ENCODE measurements at places on chromosomes 16 and 17.

- no peak for DNase-seq
These were observed 285.8 kb downstream of the NPIPA8 start for GRCh38 chr16:18050777-18051176.

DNA sequence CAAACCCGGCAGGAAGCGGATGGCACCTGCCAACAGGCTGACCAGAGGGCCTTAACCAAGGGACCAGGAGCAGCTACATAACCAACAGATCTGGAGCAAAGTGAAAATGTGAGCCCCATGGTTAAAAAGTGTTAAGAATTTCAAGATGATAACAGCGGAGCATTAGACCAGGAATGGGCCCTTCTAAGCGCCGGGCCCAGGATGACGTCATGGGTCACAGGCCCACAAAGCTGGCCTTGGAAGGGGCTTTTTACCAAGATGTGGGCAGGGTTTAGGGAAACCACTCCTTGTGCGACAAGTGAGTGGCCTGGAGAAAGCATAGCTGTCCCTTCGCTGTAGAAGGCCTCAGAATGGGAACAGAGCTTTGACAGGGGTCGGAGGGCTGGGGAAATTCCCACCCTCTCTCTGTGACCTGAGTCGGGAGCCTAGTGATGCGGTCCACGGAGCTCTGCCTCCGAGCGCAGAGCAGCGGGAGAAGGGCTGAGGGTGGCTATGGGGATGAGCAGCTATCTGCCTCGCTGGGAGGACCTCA is 84.4 kb upstream of the RPL38 start:
- DNase-seq, result no peak

GRCh38 chr17:82267575-82268379 is 5.7 kb downstream of the CSNK1D start:
- DNase-seq, result no peak

DNA sequence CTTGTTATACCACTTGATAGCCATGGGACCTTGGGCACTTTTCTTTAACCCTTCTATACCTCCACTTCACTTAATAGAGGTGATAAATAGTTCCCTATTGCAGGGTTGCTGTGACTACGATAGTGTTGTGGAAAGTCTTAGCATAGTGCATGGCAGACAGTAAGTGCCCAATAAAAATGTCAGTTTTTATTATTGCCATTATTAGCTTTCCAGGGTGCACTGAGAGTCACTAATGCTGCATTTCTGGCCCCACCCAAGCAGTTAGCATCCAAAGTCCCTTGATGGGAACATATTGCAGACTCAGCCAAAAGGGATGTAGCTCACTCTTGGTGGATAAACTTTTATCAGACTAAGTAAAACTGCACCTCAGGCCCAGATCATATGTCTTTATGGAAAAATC is 41.5 kb upstream of the TEKT3 start:
- DNase-seq, result no peak

DNA sequence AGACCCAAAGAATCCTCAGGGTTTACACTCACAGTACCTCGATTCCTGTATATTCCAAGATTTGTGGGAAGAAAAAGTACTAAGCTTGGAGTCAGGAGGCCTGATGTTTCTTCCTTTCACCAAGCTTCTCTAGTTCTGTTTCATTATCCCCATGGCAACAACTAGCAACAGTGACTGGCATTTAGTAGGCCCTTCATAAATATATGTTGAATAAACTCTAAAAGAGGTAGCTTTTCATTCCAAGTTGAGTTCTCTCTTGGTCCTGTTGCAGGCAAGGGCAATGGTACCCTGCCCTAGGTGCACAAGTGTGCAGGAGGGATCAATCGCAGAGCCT is 527 bp upstream of the UBE2Z start:
- no peak for DNase-seq

GRCh38 chr17:72305472-72305871 is 184.7 kb downstream of the SOX9 start:
- DNase-seq, result no peak

- no peak for DNase-seq
These were observed 540.3 kb downstream of the WWOX start for GRCh38 chr16:78639775-78640174.

DNA sequence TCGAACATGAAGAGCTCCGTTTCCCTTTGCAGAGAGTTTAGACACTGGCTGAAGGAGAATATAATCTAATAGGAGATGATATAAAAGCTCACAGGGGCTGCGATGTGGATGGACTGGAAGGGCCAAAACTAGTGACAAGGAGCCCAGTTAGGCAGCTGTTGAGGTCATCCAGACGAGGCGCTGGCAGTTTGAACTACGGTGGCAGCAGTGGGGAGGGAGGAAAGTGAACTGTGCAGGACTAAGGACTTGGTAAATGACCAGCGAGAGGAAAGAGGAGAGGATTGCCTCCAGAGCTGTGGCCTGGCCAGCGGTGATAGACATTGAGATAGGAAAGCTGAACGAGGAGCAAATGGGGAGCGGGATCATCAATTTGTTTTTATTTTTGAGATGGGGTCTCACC is 14.6 kb upstream of the YWHAE start:
- no peak for DNase-seq

- DNase-seq, result peak; percentile 52
These were observed 13.9 kb upstream of the ADGRG1 start for GRCh38 chr16:57614536-57614935.

DNA sequence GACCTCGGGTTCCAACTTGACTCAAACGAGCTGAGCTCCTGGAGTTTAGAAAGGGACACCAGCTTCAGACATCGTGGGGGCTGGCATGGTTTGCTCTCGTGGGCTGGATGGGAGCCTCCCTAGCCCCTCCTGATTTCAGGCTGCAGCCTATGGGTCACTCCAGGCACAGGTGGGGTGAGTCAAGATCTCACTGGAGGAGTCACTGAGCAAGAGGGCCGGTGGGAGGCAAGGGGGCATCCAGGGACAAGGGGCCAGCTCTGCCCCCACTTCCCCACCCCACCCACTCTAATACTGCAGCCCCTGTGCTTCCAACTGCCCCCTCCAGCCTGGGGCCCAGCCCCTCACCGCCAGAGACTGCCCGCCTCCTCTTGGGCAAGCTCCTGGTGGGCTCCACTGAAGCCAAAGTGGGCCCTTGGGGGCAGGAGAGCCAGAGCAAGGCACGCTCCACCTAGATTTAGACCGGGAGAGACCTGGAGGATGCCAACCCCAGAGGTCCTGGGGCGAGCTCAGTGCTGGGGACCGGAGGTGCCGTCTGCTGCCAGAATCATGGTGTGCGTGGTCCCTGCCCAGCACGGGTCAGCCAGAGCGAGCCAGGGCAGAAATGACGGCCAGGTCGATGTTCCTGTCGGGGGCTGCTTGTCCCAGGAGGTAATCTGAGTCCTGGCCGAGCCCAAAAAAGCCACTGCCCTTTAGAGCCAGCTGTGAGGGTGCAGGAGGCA is 6.4 kb downstream of the SLC16A3 start:
- DNase-seq, result no peak

DNA sequence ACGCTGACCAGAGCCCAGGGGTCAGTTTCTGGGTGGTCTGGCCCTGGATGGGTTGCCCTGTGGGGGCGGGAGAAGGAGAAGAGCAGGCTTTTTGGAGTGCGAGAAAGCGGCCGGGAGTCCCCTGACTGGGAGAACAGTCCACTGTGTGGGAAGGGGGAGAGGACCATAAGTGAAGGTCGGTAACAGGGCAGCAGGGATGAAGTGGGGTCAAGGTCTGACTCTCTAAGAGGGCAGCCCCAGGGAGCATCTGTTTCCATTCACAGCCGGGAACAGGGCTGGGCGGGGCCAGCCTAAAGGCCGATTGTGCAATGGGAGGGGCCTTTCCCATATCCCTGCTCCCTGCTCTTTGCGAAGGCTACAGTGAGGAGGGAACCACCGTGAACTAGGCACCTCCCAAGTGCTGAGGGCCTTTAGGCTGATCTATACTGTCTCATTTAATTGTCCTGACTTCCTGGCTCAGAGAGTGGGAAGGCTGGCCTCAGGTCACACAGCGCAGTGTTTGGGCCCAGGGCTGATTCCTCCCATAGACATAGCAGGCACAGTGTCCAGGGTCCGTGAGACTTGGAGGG is 10.4 kb upstream of the WFDC1 start:
- DNase-seq, result no peak

GRCh38 chr17:37300683-37301082 is 75.1 kb upstream of the C17orf78 start:
- no peak for DNase-seq

DNA sequence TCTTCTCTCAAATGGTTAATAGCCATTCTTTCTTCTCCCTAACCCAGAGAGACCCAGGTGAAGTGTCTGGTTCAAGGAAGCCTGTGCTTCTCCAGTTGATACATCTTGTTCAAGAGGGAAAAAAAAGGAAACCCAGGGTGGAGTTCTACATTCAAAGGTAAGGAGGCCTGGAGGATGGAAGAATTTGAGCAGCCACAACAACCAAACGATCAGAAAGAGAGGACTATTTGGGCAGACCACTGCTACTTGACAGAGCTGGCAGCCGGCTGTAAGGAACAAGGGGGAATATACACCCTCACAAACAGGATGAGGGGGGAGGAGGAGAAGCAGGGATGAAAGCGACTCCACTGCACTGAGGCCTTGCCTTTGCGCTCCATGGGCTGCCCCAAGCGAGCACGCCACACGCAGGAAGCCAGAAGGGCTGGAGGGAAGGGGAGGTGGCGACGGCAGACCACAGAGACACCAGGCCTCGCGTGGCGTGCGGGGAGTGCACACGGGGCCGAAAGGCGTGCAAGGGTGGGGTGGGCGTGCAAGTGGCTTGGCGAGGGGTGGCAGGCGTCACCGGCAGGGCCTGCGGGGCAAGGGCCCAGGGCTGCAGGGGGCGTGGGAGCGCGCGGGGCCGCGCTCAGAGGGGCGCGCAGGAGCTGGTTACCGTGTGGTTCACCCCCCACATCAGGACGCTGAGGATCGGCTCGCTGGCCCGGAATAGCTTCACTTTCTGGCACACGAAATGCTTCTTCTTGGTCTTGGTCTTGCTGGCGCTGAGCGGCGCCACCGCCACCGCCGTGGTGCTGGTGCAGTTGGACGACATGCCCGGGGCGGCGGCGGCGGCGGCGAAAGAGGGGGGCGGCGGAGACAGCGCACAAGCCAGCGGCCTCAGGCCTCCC is 499 bp downstream of the PIP4K2B start:
- no peak for DNase-seq

DNA sequence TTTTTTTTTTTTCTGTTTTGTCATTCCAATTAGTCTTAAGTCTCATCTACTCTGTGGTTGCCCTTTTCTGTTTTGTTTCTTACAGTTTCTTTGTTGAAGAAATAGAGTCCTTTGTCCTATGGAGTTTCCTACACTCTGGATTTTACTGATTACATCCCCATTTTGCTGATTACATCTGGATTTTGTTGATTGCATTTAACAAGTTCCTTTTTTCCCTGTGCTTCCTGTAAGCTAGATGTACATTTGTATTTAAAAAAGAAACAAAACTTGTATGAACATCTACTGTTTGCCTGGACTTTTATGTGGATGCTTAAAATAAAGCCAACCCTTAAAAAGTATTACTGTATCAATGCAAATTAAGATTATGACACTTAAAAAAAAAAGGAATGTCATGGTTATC is 147.6 kb downstream of the CHD9 start:
- DNase-seq, result no peak

DNA sequence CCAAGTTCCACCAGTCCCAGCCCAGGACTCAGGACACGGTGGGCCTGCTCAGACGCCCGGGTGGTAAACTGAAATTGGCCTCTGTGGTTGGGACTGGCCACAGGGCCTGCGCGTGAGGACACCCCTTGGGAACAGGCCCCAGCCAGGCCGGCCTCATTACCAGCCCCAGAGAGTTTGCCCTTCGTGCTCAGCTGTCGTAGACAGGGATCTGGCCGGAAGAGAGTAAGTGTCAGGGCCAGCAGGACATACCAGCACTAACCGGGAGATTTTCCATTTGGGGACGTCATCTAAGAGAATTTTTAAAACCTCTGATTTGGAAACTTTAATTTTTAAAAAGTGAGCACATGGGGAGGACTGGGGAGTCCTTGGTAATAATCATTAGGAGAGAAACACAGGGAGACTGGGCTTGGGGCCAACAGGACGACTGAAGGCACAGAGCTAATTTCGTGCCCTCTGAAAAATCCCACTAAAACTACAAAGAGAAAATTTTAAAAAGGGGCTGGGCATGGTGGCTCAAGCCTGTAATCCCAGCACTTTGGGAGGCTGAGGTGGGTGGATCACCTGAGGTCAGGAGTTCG is 2.4 kb upstream of the RBFOX3 start:
- DNase-seq, result no peak

Data from stimulated activated naive CD8-positive, alpha-beta T cell treated with anti-CD3 and anti-CD28 coated beads, Interleukin-15, amount 100 ng/mL, for 72 hours (primary cell).